Ovary (tissue), 10 donors: ENCODE measurements at places on chromosomes 3 and 15.
A peak's percentile ranks its signal among the peaks of the same experiment; 100 is the strongest.

DNA sequence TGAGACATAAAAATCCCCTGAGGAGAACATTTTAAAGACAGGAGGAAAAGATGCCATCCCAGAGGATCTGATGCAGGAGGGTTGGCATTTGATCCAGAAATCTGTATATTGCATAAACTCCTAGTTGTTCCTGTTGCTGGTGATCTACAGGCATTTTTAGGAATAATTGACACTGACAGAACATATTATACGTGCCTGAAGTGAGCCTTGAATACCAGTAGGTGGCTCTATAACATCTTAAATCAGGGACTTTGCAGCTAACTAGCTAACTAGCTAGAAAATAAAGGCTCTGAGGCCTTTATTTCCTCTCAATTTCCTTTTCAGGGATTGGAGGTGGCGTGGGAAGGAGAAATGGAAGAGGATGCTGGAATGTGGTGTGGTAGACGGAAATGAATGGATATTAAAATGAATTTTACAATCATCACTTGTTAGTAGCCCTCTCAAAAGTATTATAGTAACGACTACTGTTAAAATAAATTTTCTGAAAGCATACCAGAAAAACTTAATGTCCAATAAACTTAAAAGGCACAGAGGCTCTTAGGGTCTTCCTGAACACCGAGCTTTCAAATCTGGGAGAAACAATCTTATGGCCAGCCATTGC, 73.8 kb upstream of the ZBED2 start:
- DNase-seq: no peak

GRCh38 chr3:58375254-58375653, 42.6 kb downstream of the PXK start:
- no peak for DNase-seq

DNA sequence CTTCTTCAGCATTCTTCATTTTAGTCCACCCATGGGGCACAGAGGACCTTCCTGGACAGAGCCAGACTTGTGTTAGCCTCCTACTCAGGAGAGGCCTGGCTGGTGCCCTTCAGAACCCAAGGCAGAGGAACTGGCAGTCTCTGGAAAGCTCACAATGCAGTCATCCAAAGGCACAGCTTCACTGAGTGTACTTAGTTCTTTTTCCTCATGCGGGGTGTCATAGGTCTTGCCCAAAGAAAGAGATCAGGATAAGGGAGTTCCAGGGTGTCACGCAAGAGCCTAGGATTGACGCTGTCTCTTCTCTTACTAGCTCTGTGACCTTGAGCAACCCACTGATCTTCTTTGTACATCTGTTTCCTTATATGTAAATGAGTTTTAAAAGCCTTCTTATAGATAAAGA, 58.7 kb downstream of the CD200 start:
- DNase-seq: no peak

DNA sequence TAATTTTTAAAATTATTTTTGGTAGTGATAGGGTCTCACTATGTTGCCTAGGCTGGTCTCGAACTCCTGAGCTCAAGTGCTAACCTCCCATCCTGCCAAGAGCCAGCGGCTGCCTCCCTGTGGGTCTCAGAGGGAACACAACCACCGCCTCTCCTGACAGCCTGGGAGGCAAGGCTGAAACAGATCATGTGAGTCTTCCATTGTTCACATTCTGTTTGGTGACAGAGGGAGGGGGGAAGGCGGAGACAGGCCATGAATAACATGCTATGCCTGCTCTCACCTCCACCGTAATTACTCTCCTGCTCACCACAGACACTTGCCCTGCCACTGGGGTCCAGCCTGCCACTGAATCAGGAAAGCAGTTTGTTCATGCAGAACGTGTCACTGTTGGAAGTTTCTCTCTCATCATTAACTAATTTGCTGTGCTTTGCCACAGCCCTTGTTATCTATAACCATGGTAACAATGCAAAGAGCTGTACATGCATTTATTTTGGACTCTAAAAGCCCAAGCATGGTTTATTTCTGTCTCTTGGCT, 78.4 kb upstream of the RASGRF1 start:
- no peak for DNase-seq

- no peak for DNase-seq
Measured at GRCh38 chr15:68264282-68264681, 13.3 kb upstream of the FEM1B start.

DNA sequence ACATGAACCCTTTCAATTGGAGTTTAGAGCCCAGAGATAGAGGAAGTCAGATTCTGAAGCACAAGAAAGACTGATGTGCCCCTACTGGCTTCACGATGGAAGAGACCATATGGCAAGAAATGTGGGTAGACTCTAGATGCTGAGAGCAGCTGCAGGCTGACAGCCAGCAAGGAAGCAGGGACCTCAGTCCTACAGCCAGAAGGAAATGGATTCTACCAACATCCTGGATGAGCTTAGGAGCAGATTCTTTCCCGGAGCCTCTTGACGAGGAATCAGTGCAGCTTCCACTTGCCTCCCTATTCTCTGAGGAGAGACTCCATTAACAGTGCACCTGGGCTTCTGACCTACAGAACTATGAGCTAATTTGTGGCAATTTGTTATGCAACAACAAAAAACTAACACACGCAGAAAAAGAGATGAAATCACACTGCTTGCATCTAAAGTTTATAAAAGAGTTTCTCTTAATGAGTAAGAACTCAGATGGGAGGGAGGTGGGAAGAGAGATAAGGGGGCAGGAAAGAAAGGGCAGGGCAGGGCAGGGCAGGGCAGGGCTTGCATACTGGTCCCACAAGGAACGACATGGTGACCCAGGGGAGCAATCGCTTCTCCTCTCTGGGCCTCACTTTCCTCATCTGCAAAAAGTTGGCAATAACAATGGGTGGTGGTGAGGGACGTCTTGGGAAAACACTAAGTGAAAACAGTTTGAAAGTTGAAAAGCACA, 440.9 kb downstream of the FOXP1 start:
- DNase-seq: no peak

- no peak for DNase-seq
Measured at GRCh38 chr15:51022206-51022605, 72.5 kb downstream of the TNFAIP8L3 start.

DNA sequence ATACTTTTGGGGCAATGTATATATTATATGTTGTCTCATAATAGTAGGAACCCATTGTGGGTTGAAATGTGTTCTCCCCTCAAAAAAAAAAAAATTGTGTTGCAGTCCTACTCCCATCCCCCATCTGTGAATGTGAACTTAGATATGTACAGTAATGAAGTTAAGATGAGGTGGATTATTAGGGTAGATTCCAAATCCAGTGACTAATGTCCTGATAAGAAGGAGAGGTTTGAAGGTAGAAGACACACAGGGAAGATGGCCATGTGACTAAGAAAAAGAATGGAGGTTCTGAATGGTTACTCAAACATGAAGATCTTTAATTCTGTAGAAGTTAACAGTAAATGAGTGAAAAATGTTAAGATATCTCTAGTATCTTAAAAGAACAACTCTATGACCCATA, 3.0 kb upstream of the ATOSA start:
- no peak for DNase-seq

DNA sequence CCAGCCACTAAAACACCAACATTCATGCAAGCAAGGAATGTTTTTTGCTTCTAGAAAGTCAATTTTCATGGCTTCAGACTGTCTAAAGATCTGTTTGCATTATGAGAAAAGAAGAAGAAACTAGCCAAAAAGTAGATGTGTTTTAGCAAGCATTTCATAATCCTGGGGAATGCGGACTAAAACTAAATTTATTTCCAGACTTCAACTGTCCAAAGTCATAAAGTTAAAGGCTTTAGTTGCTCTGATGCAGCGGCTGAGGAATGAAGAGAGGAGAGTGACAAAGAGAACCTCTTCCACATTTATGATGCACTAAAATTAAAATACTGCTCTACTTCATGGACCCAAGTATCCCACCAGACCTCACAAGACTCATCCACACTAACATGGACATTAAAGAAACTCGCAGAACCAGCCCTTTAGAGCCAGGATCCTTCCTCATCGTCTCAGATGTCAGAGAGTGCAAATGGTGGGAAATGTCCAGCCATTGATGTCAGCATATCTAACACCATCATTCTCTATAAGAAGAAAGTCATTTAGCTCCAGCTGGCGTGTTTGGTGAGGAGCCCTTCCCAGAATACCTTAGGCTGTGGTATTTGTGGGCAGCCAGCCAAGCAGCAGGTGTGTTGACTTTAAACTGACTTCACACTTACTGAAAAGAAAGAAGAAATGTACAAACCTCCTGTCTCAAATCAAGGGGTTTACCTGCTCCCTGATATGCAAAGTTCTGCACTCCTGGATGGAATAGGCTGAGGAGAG, 17.4 kb downstream of the FYCO1 start:
- no peak for DNase-seq

DNA sequence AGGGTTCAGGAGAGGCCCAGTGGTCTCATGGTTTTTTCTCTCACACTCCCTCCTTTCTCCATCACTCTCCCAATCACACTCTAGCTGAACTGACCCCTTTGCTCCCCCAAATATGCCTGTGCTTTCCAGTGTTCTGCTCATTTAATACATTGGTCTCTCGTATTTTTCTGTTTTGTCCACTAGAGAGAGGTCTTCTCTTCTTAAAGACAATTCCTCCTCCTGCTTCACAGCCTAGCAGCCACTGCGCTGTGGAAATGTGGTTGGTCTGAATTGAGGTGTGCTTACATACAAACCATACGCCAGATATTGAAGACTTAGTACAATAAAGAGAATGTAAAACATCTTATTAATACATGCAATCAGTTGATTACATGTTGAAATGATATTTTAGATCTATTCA, 60.6 kb upstream of the XCR1 start:
- no peak for DNase-seq

DNA sequence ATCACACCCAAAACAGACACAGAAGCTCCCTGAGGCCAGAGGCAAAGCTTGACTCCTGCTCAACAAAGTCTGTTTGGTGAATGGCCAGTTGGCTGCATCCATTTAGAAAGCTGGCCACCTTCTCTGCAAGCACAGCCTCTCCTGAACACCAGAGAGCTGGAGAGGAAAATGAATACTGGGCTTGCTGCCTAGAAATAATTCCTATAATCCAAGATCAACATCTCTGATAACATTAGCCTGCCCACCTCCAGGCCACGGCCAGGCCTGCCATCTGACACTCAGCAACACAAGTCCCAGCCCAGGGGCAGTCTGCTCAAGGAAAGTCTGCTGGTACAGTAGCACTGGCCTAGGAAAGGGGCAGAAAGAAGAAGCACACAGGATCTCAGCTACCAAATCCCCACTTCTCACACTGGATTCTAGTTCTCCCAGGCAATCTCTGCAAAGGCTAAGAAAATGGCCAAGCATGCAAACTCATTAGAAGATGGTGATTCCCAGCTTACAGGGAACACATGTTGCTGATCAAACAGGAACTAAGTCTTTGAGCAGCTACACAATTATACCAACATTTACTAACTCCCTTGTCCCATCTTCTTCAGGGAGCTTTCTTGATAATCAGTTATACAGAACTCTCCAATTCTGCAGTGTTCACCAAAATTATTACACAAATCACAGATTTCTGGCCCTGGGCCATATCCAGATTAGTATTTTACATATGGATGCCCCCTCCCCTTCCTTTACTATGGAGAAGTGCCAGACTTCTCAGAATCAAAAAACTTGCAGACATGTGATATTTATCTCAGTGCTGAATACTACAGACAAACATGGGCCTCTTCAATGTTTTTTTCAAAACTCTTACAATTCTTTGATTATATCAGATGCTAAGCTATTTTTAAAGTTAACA, 9.9 kb downstream of the TBC1D2B start:
- no peak for DNase-seq

DNA sequence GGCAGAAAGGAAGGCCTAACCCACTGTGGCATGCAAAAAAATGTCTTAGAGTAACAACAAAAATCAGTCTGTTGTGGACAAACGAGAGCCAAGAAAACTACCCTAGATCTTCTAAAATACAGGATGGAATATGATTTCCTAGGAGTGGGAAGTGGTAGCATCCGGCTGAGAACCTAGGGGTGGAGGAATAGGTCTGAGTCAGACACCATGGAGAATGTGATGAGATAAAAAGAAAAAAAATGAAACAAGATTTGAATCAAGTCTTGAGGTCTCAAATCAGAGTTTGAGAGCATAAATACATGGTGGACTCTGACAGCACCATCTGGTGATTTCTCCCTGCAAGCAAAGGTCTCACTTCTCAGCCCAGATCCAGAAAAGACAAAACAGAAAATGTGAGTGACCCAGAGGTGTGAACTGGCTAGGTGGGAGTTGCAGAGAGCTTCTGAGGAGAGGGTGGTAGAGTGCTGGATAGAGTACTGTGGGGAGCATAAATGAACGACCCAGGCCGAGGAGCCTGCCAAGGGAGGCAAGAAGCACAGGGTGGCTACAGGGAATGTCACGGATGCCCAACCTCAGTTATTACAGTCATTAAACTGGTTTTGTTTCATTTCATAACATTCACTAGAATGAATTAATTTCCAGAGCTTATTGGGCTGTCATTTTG, 27.6 kb upstream of the VEPH1 start:
- DNase-seq: no peak

DNA sequence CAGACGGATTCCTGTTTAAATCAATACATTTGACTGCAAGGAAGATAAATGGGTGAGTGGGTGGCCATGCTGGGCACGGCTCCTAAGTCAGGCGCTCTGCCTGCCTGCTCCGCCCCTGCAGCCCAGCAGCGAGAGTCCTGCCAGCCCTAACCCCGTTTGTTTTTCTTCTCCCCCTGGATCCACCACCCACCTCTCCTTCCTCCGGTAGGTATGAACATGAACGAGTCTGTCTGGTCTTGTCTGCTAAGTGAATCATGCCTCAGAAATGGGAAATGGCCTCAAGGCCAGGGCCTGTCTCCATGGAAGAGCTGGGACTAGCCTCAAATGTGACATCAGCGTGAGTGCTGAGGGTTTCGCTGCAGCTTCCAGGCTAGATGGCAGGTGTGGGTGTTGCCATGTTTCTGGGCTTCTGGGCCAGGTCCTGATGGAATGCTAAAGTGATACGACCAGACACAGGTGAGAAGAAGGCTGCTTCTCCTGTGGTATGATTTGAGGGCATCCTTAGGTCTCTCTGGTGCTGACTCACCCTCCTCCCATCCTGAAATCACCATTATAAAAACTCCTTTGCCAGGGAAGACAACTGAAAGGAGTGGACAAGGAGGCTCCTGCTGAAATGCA, 5.6 kb upstream of the FEM1B start:
- DNase-seq: peak; percentile 45

DNA sequence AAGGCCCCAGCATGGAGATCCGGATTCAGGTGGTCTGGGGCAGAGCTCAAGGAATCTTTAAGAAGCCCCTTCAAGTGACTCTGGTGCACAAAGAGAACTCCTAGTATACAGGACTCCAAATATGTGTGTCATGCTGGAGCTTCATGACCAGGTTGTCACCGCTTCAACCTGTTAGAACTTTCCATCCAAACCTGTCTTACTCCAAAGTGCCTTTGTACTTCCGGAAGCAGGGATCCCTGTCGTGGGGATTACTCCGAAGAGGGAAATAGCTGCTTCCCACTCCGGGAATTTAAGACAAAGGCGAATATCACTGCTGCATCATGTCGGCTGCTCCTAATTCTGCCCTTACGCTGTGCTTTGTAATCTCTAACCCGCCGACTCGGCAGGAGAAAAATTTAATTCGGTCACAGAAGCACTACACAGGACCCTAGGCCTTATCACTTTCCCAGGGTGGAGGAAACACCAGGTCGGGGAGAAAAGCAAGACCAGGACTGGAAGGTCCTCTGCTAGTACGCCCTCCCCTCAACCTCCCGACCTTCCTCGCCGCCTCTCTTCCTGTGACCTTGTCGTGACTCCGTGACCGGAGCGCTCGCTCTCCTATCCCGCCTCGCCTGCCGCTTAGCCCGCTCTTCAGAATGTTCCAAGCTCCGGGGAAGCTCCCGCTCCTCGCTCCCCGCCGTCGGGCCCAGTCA, 730 bp downstream of the HIGD1A start:
- DNase-seq: peak; percentile 45

GRCh38 chr15:101174152-101174920, 77.5 kb downstream of the CHSY1 start:
- no peak for DNase-seq
